ENCODE measurements at places on chromosomes 3 and 15.

GRCh38 chr3:153970741-153971347 lies 150.3 kb upstream of the ARHGEF26 start:
- DNase-seq, result no peak

DNA sequence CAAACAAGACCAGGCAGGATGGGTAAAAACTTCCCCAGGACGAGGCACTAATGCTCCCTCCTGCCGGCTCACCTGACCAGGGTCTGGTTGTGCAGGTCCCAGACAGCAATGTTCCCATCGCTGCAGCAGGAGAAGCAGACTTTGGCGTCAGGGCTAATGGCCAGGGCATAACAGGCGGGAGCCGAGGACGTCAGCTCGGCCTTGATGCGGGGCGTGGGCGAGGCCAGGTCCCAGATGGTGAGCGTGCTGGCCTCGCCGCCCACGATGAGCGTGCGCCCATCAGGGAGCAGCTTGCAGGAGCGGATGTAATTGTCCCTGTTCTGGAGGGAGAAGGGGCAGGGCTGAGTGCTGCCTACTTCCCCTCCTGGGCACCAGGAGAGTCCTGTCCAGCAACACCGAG lies 43.4 kb downstream of the TLE3 start:
- no peak for DNase-seq

DNA sequence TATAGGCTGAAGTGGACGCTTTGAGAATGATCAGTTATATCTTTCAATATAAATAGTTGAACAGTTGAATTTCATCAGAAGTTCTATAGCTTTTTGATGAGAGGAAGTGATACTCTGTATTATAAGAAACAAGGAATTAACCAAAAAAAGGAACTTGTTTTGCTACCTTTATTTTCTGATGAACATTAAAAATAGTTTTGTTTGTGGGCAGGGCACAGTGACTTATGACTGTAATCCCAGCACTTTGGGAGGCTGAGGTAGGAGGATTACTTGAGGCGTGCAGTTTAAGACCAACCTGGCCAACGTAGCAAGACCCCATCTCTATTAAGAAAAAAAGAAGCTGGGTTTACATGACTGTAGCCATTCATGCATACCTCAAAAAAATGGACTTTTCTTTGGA lies 16.7 kb downstream of the BLOC1S6 start:
- peak; percentile 79 for DNase-seq

- no peak for DNase-seq
Observed at GRCh38 chr15:93645594-93645993, 556.6 kb upstream of the RGMA start.

DNA sequence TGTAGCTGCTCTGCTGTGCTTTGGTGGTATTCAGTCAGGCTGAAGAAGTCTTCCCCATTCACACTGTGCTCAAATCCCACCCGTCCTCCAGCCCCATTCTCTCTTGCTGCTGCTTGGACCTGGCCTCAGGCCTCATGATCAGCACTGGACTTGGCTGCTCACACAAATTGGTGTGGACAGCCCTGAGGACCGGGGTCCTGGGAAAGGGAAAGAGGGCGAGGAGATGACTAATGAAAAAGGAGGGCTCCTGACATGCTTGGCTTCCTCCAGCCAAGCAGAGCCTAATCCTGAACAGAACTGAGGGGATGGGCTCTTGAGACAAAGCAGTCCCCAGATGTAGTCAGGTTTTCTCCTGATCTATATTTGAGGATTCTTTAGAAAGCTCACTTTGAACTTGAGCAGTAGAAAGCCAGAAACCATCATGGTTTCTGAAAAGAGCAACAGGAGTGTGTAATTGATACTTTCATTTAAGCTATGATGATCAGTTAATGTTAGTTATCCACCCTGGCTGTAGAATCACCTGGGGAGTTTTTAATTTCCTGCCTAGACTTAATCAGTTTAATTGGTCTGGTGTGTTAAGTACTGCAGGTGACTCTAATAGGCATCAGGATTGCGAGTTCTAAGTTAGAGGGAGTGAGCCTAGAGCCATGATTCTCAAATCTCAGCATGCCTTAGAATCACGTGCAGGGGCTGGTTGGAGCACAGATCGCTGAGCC lies 79.4 kb upstream of the THBS1 start:
- no peak for DNase-seq

DNA sequence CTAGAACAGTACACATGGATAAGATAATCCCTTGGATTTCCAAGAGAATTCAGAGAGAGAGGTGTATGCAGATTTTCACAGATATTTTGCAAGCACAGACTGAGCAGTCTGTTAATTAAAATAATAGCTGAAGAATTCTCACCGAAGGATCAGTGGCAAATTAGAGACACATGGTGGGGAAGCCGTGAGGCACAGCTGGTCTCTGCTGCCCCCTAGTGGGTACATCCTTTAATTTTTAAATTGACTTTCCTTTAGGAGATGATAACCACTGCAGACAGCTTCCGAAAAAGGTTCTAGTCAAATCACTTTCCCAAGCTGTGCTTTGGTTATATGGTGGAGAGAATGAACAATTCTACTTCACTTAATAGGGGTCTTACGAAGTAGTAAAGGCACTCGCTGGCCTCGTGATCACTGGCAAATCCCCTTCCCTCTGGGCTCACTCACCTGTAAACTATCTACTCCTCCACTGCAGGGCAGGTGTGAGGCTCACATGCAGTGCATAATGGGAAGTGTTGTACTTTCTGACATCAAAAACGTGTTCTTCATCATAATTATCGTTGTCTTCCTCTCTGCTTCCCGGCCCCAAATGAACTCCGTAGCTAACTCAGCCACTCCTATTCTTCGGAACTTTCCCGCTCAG lies 19.5 kb downstream of the MESD start:
- peak; percentile 51 for DNase-seq

DNA sequence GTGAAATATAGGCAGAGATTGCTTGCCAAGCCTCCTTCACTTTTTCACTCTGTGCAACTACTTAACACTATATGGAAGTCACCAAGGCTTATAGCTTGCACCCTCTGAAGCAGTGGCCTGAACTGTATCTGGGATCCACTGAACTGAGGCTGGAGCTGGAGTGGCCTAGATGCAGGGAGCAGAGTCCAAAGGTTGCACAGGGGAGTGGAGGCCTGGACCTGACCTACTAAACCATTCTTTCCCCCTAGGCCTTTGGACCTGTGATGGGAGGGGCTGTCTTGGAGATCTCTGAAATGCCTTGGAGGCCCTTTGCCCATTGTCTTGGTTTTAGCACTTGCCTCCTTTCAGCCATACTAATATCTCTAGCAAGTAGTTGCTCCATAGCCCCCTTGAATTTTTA lies 57.5 kb downstream of the P2RY1 start:
- DNase-seq, result no peak

GRCh38 chr3:73094129-73094528 lies 32.7 kb downstream of the EBLN2 start:
- DNase-seq, result peak; percentile 78

DNA sequence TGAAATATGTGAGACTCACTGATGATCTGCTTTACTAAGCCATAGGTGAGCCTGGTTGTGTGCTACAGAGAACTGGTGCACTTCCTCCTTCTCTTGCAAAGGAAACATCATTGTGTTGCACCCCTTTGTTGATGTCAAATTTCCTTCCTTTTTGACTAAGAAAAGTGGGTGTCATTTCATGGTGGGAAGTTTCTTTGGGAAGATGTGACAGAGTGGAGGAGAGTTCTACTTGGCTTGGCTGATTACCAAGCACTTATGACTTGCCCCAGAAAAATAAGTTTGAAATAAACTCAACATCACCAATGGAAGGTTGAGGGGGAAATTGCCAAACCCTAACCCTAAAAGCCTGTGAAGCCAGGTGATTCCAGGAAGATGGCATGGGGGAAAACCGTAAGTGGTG lies 53.5 kb upstream of the KIF23 start:
- no peak for DNase-seq

DNA sequence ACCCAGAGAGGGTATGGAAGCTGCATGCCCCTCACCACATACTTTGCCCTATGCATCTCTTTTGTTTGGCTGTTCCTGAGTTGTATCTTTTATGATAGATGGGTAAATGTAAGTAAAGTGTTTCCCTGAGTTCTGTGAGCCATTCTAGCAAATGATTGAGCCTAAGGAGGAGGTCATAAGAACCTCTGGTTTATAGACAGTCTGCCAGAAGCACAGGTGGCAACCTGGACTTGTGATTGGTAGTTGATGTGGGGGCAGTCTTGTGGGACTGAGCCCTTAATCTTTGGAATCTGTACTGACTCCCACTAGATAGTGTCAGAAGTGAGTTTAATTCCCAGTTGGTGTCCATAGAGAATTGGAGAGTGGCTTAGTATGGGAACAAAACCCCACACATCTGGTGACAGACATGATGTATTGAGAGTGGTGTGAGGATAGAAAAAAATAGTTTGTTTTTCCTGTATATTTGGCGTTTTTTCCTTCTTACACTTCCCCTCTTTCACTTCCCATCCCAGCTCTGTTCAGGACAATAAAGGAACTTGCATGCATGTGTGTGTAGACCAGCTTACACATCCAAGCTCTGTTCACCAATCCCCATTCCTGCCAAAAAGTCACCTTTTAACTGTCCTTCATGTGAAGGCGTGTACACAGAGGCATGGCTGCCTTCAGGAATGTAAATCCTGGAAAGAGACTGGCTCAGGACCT lies 38.1 kb upstream of the SPPL2A start:
- peak; percentile 19 for DNase-seq

GRCh38 chr3:172272698-172273097 lies 175.6 kb downstream of the GHSR start:
- no peak for DNase-seq

GRCh38 chr3:175200391-175201095 lies 341.4 kb downstream of the NAALADL2 start:
- DNase-seq, result no peak

- no peak for DNase-seq
Observed at GRCh38 chr3:156637480-156638022, 36.8 kb upstream of the TIPARP start.

GRCh38 chr3:5197470-5198312 lies 10.2 kb downstream of the EDEM1 start:
- peak; percentile 96 for DNase-seq
